ENCODE measurements at places on chromosomes 5 and 9. TPM values are rescaled to one million over a fixed set of nuclear protein-coding genes. Genes with fewer than 3 reads are reported as not detected.

Gene NR5A1
- total RNA-seq = not detected

Gene ABO
- not detected for total RNA-seq

Gene PRRC2B
- 57.9 TPM for total RNA-seq

Gene PRKAA1
- 36.2 TPM for total RNA-seq

Gene LECT2
- not detected for total RNA-seq

Gene ELOVL7
- total RNA-seq = 9.5 TPM

Gene CER1
- total RNA-seq = not detected

Gene SLC34A1
- total RNA-seq = not detected

Gene KCNN2
- not detected for total RNA-seq

Gene DDX46
- total RNA-seq = 88.9 TPM

Gene C8G
- 1.9 TPM for total RNA-seq

Gene BTNL8
- total RNA-seq = not detected

Gene ADGRV1
- total RNA-seq = 0.75 TPM

Gene PTPA
- 135 TPM for total RNA-seq

Gene PCDHGC4
- not detected for total RNA-seq

Gene SLC1A3
- not detected for total RNA-seq

Gene GALT
- total RNA-seq = 21.3 TPM

Gene NMUR2
- total RNA-seq = not detected

Gene PCDHA1
- 0.21 TPM for total RNA-seq

Gene CYLC2
- total RNA-seq = not detected

Gene CCDC192
- total RNA-seq = not detected

Gene TLX3
- total RNA-seq = not detected

Gene SLCO4C1
- not detected for total RNA-seq

Gene NDUFA8
- total RNA-seq = 113 TPM

Gene SPATA31A3
- not detected for total RNA-seq

Gene TRPM6
- total RNA-seq = 1.1 TPM

Gene RASGRF2
- 2.1 TPM for total RNA-seq

Gene NIM1K
- 0.27 TPM for total RNA-seq

Gene ESM1
- not detected for total RNA-seq

Gene AK6
- total RNA-seq = 51.8 TPM

Gene CA9
- total RNA-seq = 5.3 TPM

Gene EGR1
- 12.5 TPM for total RNA-seq

Gene KLHL3
- total RNA-seq = 0.30 TPM

Gene EGFLAM
- not detected for total RNA-seq

Gene NAA35
- 24.7 TPM for total RNA-seq

Gene CNTNAP3
- total RNA-seq = 9.6 TPM

Gene MAML1
- total RNA-seq = 21.6 TPM

All from A549 treated with CpdA at 1 μM for 4 hours (cell line).